ENCODE measurements at places on chromosomes 1 and 21.

GRCh38 chr1:31843506-31843905 is 27.7 kb upstream of the SPOCD1 start:
- no peak for DNase-seq

GRCh38 chr1:223011505-223011856 is 131.6 kb downstream of the TLR5 start:
- DNase-seq: no peak

GRCh38 chr1:1402072-1402900 is 3.2 kb upstream of the CCNL2 start:
- DNase-seq: no peak

DNA sequence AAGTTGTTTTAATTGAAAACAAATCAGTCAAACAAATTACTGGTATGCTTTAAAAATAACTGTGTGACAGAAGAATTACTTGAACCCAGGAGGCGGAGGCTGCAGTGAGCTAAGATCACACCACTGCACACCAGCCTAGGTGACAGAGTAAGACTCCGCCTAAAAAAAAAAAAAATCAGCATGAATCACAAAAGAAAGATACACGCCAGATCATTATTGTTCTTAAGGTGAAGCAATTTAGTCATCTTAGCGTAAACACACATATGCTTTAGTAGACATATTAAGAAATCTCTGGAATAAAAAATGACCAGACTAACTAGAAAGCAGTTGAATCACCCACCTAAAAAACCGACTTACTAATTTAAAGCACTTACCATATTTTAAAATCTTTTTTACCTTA is 20.2 kb downstream of the RERE start:
- DNase-seq: no peak

DNA sequence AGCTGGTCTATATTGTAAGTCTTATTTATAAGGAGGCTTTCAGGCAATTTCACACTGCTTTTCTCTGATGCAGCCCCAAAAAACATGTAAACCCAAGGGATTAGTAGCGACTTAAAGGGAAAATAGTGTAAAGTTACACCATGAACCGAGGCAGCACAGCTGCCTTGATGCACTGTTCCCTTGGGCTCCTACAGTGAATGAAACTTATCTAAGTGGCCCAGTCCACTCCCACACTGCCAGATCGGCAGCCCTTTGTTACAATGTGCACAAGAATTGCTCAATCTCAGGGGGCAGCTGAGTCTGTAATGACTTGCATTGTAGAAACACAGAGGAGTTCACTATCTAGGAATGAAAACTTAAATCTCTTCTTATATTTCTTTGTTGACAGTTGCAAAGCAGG is 120.8 kb upstream of the ADGRL2 start:
- DNase-seq: no peak

DNA sequence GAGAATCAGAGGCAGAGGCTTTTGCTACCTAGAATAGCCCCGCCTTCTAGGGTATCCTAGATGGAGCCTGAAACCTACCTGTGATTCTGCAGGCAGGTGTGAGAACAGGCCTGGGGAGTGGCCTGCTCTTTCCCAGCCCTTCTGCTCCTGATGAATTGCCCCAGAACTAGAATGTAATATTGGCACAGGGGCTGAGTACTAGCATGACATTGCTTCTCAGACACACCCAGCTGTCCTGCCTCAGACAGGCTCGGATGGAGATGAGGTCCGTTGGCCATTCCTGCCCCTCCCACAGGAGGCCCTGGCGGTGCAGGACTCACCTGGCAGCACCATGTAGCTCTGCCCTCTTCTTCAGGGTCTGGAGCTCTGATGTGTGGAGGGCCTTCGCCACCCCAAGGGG is 237.6 kb downstream of the GRIK3 start:
- no peak for DNase-seq

DNA sequence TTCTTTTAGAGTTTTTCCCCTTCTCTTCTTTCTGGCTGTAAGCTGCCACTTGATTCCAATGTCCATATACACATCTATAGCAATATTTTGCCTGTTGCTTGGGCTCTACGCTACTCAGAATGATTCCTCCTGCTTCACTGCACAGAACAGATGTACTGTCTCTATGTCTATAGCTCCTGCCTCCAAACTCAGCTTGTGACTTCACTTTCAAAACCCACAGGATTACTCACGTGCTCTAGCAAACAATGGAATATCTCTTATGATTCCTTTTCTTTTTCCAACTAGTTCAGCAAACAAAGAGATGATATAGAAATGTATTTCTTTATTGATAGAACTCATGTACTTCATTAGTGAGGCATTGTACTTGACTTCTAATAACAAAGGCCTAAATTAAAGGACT is 80.5 kb upstream of the SOX13 start:
- no peak for DNase-seq

DNA sequence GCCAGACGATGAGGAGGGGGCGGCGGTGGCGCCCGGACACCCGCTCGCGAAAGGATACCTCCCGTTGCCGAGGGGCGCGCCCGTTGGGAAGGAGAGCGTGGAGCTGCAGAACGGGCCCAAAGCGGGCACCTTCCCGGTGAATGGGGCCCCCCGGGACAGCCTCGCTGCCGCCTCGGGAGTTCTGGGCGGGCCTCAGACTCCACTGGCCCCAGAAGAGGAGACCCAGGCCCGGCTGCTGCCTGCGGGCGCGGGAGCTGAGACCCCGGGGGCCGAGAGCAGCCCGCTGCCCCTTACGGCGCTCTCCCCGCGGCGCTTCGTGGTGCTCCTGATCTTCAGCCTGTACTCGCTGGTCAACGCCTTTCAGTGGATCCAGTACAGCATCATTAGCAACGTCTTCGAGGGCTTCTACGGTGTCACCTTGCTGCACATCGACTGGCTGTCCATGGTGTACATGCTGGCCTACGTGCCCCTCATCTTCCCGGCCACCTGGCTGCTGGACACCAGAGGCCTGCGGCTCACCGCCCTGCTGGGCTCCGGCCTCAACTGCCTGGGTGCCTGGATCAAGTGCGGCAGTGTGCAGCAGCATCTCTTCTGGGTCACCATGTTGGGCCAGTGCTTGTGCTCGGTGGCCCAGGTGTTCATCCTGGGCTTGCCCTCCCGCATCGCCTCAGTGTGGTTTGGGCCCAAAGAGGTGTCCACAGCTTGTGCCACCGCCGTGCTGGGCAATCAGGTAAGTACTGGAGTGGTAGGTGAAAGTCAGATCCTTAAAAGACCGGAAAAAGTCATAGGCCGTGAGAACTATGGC is 588 bp downstream of the FLVCR1 start:
- DNase-seq: no peak

DNA sequence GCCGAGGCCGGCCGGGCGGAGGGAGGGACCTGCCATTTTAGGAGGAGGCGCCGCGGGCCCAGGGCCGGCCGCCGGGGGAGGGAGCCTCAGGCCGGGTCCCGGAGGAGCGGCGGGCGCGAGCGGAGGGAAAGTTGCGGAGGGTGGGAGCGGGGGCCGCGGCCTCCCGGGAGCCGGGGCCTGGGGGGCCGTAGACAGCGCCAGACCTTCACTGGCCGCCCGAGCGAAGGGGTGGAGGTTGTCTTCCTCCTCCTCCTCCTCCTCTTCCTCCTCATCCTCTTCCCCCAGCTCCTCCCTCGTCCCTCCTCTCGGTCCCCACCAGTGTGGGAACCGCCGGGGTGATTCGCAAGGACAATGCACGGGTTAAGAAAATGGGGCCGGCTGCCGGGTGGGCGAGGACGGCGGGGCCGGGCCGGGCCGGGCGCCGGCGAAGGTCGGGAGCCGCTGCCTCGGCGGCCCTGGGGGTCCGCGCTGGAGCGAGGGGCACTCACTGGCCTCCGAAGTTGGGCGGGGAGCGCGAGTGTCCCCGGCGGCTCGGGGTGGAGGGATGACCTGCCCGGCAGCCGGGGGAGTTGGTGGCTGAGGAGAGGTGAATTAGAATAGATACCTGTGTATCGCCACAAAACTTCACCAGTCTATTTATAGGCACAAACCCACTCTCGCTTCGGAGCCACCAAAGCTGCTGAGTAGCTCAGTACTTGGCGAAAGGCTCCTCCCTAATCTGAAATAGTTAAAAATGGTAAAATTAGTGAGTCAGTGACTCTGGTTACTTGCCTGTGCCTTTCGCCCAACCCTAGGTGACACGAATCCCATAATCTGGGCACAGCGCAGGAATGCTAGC is 1.3 kb downstream of the DYRK1A start:
- no peak for DNase-seq

DNA sequence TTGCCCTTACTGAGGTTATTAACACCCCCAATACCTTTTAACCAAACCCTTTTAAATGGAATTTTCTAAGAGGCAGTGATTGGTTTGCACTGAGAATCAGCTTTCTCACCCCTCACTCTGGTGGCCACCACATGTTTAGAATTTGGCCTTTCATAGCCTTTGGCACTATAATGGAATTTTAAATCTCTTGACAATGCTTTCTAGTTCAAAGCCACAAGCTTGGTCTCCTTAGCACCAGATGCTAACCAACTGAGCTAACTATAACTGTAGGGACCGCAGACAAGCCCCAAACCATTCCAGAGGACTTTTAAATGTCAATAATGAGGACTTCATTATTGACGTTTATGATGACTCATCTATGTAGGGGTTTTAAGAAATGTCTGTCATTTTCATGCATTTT is 238.7 kb upstream of the SNX7 start:
- no peak for DNase-seq

DNA sequence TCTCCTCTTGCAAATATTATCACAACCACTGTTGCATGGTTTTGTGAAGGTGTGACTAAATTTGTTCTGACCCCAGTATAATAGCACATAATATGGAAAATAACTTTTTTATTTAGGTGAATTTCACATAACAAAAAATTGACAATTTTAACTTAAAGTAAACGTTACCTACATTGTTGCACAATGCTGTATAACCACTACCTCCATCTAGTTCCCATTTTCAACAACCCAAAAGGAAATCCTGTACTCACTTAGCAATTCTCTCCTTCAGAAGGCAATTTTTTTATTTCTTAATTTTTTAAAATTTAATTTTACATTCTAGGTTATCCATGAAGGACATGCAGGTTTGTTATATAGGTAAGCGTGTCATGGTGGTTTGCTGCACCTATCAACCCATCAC is 95.2 kb downstream of the KCNJ6 start:
- no peak for DNase-seq

- DNase-seq: no peak
Observed at GRCh38 chr1:160007577-160008200, 24.1 kb downstream of the PIGM start.

DNA sequence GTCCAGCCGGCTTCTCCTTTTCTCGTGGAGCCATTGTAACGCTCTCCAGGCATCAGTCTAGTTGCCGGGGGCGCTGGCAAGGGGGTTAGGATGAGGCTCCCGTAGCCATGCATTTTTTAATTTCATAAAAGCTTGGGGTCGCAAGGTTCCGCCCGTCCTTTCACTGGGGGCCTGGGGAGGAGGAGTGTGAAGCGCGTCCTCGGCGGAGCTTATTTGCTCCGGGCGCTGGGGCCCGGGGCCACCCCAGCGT is 1.6 kb downstream of the ADGRL2 start:
- no peak for DNase-seq

GRCh38 chr1:10378081-10378841 is 20.6 kb upstream of the PGD start:
- no peak for DNase-seq

DNA sequence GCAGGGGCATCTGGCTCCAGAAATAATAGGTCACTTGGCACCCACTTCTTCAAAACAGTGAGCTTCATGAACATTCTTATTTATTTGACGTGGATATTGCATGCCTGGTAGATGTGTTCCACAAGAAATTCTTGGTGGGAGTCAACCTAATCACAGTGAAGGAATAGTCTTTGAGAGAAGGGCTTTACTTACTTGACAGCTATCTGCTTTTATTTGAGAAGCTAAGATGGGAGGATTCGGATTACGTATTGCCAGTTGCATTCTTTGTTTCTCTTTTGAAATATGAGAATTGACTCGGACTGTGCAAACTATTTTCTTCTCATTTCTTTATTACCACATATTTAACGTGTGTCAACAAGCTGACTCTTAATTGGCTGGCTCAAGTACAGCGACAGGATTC is 117.2 kb downstream of the FASLG start:
- DNase-seq: no peak
